ENCODE measurements at places on chromosomes 7 and 10.

- no peak for DNase-seq
These were observed 40.8 kb upstream of the PRSS58 start for GRCh38 chr7:142298627-142299026.

GRCh38 chr7:101772508-101773211, 44.8 kb upstream of the CUX1 start:
- DNase-seq: no peak

DNA sequence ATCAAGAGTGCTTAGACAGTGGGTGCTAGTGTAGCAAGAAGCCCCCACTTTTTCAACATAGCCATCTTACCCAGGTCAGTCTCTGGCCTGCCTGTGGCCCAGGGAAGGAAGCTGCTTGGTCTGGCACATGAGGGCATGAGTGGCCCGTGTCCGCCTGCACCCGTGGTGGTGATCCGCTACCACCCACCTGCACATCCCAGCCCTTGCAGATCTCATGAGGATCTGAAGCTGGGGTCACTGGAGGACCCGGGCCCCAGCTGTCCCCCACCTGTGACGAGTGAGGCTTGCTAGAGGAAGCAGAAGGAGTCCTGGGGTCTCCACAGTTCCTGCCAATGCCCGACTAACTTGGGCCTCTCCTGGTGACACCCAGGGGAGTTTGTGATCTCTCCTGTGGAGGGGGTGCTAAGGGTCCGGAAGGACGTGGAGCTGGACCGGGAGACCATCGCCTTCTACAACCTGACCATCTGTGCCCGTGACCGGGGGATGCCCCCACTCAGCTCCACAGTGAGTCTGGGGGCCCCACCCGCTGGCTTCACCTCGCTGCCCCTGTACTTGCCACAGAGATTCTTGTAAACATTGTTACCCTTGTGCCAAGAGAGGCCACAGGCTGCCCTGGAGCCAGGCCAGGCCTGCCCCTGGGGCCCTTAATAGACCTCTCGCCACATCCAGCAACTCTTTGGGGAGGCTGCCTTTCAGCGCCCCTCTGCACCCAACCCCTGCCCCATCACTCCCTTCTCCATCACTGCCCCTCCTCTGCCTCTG, 10.8 kb upstream of the VSIR start:
- DNase-seq: peak; percentile 31

DNA sequence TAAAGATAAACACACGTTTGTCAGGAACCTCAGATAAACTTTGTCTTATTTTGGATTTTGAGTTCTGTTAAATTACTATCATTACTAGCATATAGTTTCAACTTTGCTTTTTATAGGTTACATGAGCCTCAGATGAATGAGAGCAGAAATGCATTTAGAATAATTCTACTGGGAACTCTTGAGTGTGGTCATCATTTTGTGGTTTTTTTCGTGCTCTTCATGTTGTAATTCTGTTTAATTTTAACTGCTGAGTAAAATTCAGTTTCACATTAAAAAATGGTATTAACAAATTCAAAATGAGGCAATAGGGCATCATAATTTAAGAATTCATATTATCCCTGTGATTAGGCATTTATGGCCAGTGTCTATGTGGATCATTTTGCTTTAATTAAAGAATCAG, 72.9 kb downstream of the GNAI1 start:
- peak; percentile 27 for DNase-seq

Measured in osteoblast (primary cell).